NCI-H187 treated with DMSO at 0.1 percent for 48 hours (cell line): ENCODE measurements at places on chromosomes 3 and 15.

DNA sequence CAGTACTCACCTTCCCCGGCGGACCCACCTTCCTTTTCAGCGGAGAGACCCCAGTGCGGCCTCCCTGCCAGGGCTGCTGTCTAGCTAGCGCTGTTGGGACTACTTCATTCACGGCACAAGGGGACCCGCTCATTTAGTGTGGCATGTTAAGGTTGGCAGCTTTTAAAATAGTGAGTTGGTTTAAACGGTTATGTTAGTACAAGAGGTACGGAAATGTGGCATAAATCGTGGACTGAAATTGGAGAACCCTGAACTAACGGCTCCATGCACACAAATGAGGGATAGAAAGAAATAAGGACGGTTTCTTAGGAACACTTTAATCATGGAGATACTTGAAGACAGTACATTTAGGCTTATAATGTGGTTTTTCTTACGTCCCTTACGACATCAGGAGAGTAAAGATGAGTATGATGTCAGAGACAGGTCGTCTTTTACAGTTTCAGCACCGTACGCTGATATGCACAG, 752 bp downstream of the CEP63 start:
- no peak for DNase-seq

DNA sequence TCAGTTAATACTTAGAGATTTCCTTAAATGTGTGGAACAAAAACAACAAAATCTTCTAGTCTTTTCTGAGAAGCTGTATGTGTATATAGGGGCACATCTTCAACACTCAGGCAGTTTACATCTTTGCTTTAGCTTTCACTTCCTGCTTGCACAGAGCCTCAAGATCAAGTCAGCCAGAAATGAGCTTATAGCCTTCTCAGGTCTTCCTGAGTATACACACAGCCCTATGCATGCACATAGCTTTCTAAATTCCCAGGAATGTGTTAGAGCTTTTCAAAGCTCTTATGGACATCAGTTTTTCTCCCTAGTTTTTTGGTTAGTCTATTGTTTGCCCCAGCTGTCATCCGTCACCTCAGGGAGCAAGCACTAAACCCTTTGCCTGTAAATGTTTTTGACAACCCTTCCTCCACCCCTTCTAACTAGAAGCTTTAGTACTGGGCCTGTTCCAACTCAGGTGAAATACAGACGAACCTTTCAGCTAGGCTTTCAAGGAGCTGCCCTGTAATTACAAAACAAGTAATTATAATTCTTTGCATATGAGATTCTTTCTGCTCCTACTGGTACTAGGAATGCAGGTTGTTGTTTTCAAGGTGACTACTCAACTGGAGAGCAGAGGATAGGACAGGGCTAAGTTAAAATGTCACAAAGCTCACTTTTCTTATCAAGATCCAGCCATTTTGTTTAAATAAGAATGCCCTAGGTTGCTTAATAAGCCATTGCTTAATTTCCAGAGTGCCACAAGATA, 22.6 kb upstream of the MTMR10 start:
- DNase-seq, result no peak

DNA sequence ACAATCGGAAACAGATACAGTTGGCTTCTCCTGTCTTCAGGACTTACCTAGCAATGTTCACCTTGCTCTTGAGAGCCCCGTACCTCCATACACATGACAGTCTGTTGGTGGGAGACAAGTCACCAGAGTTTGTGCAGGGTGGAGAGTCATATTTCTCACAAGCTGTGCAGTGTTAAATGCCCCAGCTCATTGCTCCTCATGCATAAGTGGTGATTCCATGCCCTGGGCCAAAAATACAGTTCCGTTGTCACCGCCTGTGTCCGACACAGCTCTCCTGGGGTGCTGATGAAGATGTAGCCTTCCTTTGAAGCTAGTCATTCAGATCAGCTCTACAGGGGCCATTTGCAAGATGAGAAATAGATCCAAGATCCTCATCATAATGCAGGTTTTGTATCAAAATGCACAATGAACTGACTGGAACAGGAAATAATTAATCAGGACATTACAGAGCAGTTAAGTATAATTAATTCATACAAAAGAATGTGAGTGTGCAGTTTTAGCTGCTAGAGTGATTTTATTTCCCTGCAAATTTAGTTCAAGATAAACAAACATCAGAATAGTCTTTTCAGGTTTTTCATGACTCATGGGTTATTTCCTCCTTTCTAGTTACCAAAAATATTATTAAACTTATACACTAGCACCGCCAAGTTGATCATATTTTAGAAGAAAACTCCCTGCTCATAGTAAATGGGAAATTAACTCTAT, 66.5 kb downstream of the CD47 start:
- DNase-seq, result no peak

- no peak for DNase-seq
These were observed 375.3 kb downstream of the OCA2 start for GRCh38 chr15:27723821-27724220.

DNA sequence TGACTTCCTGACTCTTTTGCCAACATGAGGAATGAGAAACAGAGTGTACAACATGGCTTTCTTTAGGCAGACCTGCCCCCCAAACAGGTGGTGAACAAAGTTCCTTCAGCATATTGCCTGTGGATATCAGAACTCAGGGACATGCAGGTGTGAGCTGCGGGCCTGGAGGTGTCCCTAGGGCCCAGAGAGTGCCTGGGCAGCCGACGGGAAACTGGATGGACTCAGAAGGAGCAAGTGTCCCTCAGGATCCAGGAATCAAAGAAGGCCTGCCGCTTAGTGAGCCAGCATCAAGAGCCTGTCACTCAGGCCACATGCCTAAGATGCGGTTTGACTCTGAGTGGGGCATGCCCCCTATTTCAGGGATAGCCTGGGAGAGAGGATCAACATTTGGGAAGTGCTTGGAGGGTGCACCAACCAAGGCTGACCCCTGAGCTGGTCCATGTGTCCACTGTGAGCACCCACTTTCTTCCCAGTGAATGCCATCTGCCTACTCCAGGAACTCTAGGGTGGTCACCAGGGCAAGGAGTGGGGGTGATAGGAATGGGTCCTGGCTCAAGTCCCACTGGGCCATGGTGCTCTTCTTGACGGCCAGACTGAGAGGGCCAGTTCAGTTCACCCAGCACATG, 16.1 kb upstream of the POLR2M start:
- DNase-seq, result no peak

DNA sequence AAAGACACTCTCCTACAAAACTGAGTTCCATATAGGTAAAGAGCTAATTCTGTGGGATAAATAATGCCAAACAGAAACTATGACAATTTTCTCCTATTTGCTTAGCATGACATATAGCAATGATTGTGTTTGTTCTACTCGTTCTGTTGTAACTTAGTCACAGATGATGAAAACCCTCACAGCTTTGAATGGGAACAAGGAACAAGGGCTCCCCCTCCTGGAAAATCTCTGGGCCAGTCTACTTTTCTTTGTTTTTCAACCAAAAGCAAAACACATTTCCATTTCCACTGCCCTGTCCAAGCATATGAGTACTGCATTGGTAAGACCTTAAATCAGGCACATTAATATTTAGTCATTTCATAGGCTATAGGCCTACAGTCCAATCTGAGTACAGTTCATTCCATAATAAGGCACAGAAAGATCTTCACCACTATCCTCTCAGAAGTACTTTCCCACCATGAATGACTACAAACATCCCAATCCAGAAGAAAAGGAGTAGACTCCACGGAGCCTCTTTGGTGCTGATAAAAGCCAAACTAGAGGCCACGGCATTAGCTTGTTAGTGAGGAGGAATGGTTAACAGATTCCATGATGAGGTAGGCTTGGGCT, 67.1 kb downstream of the ATP8B4 start:
- DNase-seq, result no peak

DNA sequence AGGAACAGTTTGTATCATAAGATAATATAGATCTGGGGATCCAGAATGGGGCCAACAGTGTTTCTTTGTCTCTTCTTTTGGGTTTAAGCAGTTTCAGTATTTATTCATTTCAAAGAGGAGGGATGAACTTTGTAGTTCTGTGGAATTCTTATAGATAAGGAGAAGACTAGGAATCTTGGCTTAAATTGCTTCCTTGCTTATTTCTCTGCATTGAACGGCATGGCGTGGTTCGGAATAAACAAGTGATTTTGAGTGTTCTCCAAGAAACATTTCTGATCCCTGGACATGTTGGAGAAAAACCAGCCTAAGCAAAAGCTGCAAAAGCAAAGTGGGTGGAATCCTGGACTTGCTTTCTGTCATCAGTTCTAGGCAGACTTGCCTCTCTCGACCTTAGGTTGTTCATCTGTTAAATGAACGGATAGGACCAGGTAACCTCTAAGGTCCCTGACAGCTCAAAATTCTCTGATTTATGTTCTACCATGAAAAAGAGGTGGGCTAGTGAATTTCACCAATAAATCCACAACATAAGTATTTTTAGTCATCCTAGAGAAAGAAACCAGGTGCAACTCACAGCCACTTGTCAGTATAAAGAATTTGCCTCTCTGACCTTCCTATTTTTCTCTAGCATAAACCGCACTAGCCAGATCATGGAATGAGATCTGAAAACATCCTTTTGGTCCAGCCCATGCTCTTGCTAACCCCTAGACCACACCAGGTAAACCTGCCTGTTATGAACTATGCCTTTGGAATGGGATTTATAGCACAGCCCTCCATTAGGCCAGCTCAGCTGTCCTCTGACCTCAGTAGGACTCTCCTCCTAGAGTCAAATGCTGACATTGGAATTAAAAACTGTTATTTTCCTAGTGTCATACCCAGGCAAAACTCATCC, 78.8 kb downstream of the CLDN11 start:
- no peak for DNase-seq

DNA sequence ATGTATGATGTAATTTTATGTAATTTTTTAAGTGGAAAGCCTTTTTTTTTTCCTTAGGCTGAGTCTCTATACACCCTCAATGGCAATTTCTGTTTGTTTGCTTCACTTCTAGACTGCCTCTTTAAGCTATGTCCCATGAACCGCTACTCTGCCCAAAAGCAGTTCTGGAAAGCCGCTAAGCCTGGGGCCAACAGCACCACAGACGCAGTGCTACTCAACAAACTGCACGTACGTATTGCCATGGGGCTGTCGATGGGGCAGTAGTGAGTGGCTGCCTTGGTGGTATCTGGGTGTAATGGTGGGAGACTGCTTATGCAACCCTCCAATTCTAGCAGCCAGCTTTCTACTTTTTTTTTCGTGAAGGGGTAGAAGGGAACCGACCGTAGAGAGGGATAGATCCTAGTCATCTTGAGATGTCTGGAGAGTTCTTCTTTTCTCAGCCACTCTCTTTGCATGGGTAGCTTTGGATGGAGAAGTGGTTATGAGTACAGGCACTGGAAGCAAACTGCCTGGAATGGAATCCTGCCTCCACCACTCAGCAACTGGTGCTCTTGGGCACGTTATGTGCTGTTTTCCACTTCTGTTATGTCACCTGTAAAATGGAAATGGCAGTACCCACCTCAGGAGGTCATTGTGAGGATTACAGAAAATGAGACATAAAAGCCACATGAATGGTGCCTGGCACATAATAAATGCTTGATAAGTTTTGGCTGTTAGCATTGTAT, 134.7 kb downstream of the ITPR1 start:
- no peak for DNase-seq

- no peak for DNase-seq
These were observed 14.8 kb downstream of the ARNT2 start for GRCh38 chr15:80418892-80419537.

- DNase-seq, result no peak
These were observed 103.0 kb upstream of the DPH6 start for GRCh38 chr15:35648941-35649340.

- no peak for DNase-seq
These were observed 2.1 kb downstream of the CD47 start for GRCh38 chr3:108088697-108089096.

GRCh38 chr15:94882071-94882712, 650.8 kb downstream of the MCTP2 start:
- no peak for DNase-seq

DNA sequence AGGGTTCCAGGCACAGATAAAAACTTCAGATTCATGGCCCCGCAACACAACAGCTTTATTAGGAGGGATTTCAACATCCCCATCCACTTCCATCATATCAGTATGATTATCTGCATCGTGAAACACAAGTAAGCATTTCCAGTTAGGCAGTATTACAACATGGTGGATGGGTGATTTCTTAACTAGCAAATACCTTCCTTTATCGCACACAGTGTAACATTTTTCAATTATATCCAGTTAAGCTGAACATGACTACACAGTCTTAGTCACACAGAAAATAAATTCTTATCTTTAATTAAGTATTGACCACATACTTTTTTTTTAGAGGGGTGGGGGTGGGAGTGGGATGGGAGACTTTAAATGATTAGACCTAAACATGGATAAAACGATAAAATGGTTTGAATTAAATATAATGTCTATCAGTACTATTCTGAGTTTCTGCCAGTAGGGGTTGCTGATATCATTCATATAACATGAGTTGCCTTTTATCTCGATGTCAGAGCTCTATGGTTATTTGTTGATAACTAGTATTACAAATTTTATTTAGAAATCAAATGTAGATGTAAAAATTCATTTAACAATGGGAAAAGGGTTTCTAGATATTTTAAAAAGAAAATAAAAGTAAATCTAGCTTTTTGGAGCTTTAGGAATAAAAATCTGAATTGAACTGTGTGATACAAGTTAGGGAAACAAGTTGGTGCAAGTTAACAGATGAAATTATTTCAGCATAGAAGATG, 146.6 kb downstream of the TBL1XR1 start:
- peak; percentile 43 for DNase-seq

DNA sequence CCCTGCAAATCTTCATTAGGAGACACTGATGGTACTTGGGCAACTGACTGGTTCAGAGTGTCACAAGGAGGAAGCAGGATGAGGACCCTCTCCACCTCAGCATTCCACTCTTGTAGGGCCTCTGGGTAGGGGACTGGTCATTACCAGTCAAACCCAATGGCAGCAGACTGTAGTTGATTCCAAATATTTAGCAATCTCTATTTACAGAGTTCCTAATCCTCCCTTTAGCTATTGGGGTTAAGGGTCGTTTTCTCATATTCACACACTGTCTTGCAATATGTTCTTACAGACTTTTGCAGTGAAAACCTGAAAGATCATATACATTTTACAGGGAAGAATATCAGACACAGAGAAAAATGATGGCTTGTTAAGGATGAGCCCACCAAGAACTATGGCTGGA, 397.7 kb downstream of the GAP43 start:
- no peak for DNase-seq

DNA sequence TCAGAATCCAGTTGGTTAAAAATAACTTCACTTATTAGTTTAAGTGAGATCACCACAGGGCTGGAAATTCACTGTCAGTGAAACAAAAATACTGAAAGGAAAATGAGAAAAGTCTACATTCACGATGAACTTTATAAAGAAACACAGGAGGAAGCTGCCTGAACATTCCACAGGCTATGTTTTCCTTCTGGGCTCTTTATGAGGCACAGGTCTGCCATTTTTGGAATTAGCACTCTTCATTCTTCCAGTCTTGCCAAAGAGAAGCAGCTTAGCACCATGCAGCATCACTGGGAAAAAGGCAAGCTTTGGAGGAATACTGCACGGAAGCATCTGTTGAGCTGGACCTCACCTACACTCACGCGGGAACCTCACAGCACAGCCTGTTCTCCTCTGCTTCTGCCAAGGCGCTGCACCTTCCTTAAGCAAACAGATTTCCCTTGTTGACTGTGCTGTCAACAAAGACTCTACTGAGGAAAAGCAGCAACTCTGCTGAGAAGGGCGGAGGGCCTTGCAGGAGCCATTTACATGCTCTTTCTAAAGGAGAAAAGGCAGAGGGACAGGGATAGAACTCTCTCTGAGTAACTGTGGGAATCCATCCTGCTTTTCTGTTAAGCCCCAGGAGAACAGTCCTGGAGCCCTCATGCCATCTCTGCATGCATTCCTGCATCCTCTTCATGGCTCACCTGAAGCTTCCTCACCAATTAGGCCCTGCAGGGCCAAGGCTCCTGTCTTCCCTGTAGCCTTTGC, 15.7 kb downstream of the SUSD5 start:
- no peak for DNase-seq

- DNase-seq, result no peak
These were observed 485.7 kb upstream of the ZNF385D start for GRCh38 chr3:22236490-22237270.
